ENCODE measurements at places on chromosomes 7 and 10.
A peak's percentile ranks its signal among the peaks of the same experiment; 100 is the strongest.

DNA sequence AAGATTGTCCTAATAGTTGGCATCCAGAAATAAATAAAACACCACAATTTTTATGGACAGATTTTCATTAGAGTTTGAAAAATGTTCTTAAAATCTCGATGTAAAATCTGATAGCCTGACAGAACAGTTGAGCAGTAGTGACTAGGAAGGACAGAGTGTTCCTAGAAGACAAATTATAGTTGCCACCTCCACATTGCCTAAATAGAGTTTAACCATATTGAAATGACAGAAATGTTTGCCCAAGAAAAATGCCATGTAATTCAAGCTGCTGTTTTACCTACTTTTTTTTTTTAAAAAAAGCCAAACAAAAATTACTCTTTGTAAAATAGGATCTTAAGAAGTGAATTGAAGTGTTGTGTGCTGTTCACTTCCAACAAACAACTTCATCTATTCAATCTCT lies 8.9 kb upstream of the HERC4 start:
- no peak for DNase-seq

DNA sequence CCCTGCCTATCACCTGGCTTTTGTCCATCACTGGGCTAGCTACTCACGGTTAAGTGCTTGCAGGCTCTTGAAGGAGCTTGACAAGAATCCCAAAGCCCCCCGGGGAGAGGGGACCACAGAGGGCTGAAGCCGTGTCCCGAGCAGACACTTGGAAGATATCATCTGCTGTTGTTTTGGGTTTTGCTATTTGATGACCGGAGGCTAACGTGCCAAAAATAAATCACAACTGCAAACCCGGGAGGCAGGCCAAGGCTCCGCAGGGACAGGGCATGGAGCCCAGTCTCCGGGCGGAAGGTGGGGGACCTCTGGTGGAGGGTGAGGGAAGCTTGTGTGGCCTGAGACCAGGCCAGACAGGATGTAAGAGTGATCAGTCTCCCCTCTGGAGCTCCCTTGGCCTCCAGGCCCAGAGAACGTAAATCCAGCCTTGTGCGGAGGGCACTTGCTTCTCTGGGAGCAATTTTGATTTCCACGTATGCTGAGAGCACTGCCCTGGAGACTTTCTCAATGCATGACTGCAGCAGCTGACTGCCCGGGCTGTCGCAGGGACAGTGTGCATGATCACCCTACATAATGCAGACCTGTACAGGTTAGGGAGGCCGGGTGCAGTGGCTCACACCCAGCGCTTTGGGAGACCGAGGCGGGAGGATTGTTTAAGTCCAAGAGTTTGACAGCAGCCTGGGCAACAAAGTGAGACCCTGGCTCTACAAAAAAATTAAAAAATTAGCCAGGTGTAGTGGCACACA lies at the start of gene PHKG1:
Gene PHKG1 (minus strand): TSS at position 164 of the 743 bp plus-strand sequence. CDS start 4,011 bp downstream, outside the sequence.
- DNase-seq = peak; percentile 89

DNA sequence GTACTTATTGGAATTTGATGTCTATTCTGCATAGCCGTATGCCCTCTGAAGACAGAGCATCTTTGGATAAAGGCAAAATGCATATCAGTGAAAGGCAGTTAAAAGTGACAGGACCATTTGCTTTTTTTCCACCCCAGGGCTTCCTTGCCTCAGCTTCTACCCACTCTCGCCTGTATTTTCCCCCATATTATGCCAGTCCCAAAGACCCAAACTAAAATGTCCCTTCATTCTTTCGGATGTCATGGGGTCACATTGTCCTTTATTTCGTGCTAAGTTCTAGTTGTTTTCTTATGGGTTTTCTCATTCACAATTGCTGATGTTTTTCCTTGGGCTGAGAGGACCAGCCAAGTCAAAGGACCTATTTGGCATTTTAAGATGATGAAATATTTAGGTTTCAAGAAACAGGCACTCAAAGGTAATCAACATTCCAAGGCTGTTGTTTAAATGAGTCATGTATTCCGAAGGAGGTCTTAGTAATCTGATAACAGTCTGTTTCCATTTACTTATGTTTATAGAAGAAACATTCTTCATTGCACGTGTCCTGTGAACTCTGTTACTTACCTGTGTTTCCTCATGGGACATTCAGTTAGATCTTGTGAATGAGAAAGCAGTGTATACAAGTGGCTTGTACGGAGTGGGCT lies 74.1 kb downstream of the DNAH11 start:
- no peak for DNase-seq

- no peak for DNase-seq
Measured at GRCh38 chr7:54112567-54112966, 429.6 kb upstream of the VSTM2A start.

DNA sequence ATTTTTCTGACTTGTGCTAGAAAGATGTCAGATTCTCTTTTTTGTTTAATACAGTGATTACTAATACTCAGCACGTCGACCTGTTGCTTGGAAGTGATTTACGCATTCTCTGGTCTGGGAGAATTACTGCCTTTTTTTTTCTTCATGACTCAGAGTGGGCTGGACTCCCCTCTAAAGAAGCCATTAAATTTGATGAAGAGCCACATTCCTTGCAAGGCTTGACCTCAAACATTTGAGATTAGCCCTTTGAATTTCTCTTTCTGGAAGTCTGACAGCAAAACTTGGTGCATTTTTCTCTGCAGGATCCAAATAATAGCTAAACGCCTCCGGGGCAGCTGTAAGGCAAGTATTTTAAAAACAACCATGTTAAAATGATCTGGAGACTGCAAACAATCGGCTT lies 171.6 kb downstream of the GALNT17 start:
- no peak for DNase-seq

DNA sequence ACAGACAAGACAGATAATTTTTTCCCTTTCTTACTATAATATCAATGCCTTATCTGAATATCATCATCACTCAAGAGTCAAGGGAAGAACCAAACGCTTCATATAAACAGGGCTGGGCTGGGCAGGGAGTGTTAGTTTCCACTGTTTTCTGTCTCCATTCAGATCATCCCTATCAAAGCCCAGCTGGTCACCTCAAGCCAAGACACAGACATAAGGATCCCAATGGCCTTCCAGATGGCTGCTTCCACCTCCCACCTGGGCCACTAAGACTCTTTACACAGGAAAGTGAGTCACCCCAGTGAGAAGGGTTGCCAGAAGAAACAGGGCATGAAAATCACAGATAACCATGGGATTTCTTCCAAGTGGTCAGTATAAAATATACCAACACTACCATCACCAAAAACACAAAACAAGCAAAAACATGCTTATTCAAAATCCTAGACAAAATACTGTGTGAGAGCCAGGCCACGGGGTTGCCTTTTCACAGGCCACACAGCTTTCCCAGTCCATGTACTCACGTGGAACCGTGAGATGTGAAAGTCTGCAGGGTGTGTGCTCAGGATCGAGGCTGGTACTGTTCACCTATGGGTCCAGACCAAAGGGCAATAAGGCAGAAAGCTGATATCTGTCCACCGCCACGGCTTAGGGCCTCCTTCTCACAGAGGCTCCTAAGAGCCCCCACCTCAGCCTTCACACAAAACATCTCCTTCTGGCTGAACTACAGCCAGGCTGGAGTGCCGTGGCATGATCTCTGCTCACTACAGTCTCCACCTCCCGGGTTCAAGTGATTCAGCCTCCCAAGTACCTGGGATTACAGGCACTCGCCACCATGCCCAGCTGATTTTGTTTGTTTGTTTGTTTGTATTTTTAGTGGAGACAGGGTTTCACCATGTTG lies 5.7 kb downstream of the PRSS1 start:
- DNase-seq = no peak

DNA sequence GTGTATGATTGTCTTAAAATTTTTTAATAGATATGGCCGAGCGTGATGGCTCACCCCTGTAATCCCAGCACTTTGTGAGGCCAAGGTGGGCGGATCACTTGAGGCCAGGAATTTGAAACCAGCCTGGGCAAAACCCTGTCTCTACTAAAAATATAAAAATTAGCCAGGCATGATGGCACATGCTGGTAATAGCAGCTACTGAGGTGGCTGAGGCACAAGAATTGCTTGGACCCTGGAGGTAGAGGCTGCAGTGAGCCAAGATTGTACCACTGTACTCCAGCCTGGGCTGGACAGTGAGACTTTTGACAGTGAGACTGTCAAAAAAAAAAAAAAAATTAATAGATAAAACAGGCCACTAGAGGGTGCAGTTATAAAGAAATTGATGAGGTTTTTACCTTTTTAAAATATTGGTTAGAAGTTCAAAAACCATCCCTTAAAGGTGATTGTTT lies 20.5 kb downstream of the NOM1 start:
- no peak for DNase-seq

DNA sequence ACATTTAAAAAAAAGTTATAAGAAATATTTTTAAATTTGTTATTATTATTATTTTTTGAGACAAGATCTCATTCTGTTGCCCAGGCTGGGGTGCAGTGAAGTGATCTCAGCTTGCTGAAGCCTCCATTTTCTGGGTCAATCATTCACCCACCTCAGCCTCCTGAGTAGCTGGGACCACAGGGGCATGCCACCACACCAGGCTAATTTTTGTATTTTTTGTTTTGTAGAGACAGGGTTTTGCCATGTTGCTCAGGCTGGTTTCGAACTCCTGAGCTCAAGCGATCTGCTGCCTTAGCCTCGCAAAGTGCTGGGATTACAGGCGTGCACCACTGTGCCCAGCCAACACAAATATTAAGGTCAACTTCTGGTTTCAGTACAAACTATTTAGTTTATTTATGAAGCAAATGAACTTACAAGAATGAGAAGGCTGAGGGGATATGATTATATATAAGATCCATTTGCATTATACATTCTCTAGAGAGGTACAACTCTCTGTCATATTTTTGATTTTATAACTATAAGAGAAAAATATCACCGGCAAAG lies 45.9 kb upstream of the FAM133B start:
- no peak for DNase-seq

GRCh38 chr10:12975266-12975665 lies 26.2 kb downstream of the CCDC3 start:
- no peak for DNase-seq

DNA sequence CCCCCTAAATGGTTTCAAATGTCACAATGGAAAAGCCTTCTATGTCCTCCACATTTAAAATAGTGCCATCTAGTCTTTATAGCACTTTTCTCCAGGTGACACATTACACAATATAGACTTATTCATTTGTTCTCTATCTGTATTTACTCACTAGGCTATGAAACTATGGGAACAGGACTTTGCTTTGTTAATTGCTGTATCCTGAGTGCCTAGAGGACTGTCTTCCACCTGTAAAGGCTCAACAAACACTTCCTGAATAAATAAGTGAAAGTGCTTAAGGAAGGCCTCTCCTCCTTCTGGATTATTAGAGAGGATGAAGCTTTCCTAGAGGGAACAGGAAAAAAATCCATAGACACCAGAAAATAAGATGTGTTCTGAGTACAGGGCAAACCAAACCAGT lies 397.6 kb upstream of the LRRN3 start:
- DNase-seq = no peak

- peak; percentile 65 for DNase-seq
Measured at GRCh38 chr7:101705331-101705730, 76.2 kb upstream of the MYL10 start.

- peak; percentile 90 for DNase-seq
Measured at GRCh38 chr7:40551685-40552576, 417.1 kb downstream of the SUGCT start.

DNA sequence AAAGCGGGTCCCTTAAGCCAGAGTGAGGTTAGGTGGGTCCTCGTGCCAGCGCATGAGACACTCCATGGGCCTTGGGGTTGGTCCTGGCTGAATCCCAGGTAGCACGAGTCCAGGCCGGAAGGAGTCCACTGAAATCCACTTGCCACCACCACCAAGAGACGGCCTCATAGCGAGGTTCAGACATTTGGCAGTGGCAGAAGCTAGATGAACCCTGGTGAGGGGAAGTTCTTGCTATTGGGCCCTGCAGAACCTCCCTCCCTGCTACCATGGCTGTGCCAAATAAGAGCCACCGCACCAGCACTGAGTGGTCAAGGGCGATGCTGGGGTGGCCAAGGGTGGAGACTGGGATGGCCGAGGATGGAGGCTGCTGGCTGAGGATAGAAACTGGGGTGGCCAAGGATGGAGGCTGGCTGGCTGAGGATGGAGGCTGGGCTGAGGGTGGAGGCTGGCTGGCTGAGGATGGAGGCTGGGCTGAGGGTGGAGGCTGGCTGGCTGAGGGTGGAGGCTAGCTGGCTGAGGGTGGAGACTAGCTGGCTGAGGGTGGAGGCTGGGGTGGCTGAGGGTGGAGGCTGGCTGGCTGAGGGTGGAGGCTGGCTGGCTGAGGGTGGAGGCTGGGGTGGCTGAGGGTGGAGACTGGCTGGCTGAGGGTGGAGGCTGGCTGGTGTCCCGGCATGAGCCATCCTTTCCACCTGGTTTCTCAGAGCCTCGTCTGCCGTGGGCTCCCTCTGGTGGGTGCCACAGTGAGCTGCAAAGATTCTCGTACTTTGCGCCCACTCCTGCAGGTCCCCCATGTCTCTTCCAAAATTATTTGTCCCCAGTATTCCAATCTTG lies 88.2 kb downstream of the ELFN1 start:
- DNase-seq = peak; percentile 40

DNA sequence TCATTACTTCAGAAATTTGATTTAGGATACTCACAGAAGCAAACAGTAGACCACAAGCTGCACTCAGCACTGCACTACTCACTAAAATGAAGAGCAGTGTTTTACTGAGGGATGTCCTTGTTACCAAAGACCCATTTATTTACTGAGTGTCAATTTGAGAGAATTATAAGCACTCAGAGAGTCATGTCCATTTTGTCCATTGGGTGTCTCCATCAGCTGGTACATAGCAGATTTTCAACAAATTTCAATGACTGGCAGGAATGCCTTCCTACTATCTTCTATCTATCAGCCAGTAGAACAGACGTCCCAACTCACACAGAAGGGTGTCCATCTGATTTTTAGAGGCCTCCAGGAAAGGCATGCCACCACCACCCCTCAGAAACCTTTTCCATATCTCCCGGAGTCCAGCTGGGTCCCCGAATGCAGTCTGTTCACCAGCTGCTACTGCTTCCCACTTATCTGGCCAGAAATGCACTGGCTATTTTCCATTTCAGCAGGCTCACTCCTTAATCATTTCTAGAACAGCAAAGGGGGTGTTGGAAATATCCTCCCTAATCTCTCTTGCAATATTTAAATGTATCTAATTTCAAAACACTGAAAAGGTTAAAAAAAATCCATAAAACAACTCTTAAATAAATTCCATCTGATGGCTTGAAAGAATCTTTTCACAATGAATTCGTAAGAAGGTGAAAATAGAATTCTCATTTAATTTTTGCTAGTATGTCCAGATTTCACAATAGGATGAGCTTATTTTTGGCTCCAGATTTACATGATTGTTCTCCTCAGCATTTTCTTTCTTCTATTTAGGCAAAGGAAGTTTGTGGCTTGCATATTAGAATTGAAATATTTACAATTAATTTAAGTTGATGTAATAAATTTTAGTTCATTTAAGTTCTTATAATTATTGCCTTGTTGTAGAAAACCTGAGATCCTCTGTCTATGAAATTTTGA lies 1164.0 kb upstream of the CELF2 start:
- no peak for DNase-seq

- no peak for DNase-seq
Measured at GRCh38 chr10:61135276-61135721, 191.3 kb upstream of the RHOBTB1 start.

- no peak for DNase-seq
Measured at GRCh38 chr7:29231671-29232232, 37.2 kb downstream of the CHN2 start.
